ENCODE measurements at places on chromosomes 7 and 10.

GRCh38 chr7:24213311-24213710, 70.7 kb upstream of the NPY start:
- DNase-seq: no peak

- DNase-seq: no peak
These were observed 149.4 kb upstream of the NPS start for GRCh38 chr10:127399668-127400067.

GRCh38 chr10:122116331-122116730, 127.4 kb downstream of the TACC2 start:
- DNase-seq: no peak

DNA sequence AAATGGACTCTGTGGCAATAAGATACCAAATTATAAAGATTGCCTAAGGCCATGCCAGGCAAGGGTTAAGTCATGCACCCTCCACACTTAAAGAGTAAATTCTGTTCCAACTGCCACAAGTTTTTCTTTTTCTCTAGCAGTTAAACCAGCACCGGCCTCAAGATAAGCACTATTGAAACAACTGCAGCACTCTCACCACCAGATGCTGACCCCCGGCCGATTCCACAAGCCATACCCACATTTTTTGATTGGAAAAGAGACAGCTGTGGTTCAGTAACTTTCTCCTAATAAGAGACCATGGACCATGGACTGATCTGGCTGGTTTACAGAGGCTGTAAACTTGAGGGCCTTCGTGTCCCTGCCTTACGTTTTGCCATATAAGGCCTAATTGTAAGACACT, 44.9 kb downstream of the GRM8 start:
- no peak for DNase-seq

DNA sequence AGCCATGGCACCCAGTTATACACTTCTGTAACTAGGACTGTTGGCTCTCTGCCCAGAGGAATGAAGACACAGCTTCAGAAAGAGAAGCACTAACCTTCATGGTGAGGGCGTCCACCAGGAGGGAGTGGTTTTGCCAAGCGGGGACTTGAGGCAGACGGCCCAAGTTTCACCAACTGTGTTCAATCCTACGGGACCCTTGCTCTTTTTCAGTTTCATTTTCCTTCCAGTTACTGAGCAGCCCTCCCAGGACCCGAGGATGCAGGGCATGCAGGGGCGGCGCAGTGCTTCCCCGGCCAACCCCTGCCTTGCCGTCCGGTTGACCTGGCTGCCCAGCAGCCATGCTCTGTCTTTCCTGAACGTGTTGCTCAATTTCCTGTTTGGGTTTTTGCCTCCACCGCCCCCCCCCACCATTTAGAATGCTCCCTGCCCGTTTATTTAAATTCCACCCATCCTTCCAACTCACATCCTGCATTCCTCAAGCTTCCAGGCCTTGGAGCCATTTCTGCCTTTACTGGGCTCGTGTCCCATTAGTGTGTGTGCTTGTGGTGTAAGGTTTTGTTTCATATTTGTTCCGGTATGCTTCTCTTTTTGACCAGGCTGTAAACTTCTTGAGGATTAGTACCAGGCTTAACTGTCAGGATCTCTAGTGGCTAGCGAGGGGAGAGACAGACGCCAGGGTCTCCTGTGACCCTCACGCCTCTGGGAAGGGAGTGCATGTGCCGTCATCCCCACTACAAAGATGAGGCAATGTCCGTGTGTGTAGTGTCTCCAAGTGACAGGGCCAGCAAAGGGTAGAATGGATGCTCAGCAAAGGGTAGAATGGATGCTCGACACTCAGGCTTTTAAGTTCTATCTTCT, 31.6 kb downstream of the IL15RA start:
- DNase-seq: no peak

DNA sequence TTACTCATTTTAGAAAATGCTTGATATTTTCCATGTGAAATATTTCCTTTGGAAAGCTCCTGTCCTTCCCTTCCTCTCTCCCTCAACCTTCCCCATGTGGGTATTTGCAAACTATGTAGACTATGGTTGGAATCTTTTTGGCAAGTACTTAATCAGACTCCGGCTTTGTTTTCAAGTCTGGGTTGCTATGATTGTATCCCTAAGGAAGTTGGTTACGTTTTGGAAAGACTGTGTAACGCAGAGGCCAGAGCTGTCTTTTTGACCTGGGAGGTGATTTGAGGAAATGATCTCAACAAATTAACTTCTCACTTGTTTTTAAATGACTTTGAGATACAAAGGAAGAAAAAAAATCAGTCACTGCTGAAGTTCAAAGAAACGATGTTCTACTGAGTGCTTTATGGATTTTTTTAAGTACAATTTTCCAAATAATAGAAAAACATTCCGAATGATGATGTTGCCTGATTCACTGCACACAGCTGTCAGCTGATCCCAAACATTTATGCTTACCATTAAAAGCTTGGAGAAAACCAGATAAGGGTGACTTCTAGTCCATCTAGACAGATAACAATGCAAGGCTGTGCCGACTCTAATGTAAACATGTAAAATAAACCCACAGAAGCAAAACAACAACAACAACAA, 145.5 kb upstream of the CELF2 start:
- DNase-seq: no peak

DNA sequence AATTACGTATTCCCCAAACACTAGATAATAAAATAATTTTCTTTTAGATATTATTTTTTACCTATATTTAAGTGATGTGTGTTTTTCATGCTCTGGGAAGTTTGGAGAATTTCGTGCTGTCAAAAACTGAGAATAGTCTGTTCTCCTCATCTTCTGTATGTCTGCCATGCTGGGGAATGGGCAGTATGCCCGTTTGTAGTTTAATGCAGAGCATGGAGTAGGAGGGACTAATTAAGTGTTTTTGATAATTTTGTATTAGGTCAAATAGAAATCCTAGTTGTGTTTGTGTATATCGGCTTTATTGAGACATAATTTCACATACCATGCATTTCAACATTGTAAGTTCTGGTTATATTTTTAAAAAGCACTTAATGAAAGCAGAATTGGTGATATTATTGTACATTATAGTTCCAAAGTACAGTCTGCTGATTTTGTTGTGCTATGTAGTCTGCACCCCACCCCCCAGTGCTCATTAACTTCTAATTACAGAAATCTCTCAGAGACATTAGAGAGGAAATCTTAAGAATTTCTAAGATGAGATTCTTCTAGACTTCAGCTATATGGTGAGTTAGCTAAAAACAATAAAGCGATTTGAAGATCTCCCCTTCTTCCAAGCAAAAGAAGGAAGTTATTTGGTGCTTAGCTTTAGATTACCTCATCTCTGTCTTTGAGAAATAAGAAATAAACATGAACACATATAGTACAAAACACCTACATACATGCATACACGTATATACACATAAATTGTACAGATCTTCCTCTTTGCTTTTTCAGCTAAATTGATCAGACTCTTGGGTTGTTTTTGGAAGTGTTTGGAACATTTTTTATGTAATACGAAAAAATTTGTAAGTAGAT, 22.2 kb downstream of the ZRANB1 start:
- no peak for DNase-seq

- DNase-seq: no peak
These were observed 128.1 kb upstream of the UNC5B start for GRCh38 chr10:71084061-71084817.

DNA sequence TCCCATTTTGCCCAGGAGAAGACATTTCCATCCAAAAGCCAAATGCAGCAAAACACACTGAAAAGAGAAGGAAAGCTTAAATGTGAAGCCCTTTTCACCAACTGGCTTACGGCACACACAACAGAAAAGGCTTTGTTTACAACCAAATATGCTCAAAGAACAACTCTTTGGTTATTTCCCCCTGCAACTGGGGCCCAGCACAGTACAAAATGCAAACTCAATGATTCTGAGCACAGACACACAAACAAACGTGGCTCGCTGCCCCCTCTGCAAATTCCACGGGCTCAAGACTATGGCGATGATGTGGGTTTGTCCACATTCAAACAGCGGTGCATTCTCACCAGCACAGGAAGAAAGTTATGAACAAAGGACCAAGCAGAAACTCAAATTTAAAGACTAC, 5.3 kb downstream of the CPXM2 start:
- DNase-seq: no peak

DNA sequence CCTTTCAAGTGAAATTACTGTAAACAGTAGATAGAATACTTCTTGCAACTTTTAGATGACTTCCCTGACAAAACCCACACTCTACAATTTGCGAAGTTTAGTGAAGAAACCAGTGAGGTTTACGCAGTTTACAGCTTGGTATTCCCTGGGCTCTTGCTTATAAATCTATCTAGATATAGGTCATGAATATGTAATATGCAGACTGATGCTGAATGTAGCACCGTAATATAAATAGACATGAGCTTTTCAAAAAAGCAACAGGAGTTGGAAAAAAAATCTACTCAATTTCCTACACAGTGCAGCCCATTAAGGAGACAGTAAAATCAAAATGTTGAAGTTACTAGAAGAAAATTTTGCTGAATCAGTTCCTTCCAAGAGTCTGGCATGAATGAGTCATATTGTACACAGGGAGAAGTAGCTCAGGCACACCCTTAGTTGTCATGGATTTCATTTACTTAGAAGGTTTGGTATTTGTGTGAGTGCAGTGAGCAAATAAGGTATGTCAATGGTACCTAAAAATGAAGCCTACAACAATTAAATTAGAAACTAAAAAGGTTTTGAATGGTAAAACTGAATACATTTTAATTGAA, 67.7 kb upstream of the NEUROD6 start:
- DNase-seq: no peak

DNA sequence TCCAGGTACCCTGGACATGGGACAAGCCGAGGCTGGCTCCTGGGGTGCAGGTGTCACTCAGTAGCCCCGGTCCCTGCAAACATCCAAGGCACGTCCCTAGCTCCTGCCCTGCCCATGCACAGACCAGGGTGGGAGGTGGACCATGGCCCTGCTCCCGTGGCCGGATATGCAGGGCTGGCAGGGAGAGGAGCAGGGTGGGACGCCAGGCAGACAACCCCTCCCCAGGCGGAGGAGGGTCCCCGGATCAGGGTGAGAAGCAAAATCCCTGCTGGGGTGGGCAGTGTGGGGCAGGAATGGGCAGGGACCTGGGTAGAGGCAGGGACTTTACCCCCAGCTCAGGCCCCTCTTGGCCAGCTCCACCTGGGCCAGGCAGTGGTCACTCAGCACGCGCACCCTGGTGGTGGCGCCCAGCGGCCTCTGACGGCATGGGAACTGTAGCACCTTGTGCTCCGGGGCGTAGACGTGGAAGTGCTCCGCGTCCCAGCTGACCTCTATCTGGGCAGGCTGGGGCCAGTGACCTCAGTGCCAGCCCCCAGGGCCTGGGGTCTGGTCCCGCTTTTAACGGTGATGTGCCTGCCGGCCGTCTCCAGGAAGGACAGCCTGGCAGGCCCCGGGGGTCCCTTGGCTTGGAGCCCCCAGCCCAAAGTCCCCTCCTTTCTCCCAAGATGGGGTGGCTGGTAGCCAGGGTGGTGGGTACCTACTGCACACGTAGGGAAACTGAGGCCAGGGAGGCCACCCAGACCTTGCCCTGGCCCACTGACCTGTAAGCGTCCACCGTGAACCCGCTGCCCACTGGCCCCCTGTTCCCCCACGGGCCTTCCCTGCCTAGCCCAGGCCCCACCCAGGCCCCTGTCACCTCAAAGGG, 1.2 kb downstream of the GRIFIN start:
- DNase-seq: no peak

DNA sequence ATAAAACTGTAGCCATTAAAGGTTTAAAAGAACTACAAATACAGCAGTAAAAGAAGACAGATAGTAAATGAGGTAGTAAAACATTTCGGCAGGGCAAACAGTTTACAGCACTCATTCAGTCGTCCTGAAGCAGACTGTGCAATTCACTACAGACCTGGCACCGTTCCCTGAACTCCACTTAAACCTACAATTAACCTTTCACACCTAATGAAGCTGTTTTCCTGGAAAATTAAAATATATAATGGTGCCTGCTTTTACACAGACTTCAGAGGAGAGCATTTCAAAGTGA, 335.3 kb downstream of the GFRA1 start:
- no peak for DNase-seq

DNA sequence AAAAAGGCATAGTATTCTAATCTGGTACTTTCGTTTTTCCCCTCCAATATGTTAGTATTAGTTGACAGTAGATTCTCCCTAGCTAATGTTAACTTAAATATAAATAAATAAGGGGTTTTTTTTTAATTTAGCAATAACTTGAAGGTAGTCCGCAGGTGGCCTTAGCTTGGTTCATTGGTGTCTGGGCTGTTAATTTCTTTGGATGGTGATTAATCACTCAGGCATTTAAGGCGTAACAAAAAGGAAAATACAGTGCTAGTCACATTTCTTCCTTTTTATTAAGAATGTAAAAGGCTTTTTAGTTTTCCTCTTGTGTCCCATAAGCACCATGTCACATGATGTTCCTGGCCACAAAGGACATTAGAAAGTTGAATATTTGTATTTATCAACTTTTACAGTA, 161.0 kb upstream of the POT1 start:
- no peak for DNase-seq

DNA sequence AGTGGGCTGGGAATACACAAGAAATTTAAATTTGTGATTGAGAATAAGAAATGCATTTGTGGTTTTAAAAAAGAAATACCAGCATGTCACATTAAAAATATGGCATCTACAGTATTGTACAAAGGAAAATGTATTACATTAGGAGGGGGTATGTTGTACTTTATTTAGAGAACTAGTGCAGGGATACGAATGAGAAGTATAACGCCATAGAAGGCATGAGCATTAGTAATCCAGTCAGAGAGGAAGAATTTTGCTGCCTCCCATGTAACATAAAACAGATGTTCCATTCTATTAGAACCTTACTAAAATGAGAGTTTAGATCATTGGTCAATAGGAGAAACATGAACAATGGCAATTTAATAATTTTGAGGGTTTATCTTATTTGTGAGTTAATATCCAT, 182.2 kb downstream of the ADK start:
- no peak for DNase-seq

DNA sequence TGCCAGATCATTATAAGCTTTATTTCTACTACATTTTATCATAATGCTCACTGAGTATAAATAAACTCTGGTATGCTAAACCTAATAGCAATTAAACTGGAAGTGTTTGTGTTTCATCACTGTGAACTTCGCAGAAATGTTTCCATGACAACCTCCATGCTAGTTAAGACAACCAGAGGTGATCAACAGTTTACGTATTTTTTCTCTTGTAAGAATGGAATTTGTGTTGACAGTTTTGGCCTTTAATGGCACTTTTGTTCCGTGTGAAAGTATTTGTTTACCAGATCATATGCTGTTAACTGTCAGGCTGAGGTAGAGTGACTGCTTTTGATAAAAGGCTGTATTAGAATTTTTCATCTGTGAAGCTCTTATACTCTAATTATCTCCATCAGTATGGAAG, 212.1 kb upstream of the PPP1R3A start:
- no peak for DNase-seq

DNA sequence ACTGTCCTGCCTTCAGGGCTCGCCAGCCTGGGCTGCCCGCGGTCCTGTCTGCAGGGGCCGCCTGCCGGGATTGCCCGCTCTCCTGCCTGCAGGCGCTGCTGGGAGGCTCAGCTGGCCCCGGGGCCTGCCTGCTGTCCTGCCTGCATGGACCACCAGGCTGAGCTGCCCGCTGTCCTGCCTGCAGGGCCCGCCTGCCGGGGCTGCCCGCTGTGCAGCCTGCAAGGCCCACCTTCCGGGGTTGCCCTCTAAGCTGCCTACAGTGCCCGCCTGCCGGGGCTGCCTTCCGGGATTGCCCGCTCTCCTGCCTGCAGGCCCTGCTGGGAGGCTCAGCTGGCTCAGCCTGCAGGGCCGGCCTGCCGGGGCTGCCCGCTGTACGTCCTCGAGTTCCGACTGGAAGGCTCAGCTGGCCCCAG, 164.4 kb downstream of the GLRX3 start:
- no peak for DNase-seq

GRCh38 chr10:82680608-82681007, 805.6 kb downstream of the NRG3 start:
- DNase-seq: no peak

Data from NCI-H187 treated with DMSO at 0.1 percent for 48 hours (cell line).